ENCODE measurements at places on chromosomes 7 and 10. TPM values are rescaled to one million over a fixed set of nuclear protein-coding genes. Genes with fewer than 3 reads are reported as not detected.

GRCh38 chr10:87816163-87816897 lies 1.7 kb downstream of the ATAD1 start:
- no peak overlapping the region for H3K27ac ChIP-seq
- H3K27me3 ChIP-seq = no peaks in the 10 kb centered on the region
- no peak for DNase-seq

DNA sequence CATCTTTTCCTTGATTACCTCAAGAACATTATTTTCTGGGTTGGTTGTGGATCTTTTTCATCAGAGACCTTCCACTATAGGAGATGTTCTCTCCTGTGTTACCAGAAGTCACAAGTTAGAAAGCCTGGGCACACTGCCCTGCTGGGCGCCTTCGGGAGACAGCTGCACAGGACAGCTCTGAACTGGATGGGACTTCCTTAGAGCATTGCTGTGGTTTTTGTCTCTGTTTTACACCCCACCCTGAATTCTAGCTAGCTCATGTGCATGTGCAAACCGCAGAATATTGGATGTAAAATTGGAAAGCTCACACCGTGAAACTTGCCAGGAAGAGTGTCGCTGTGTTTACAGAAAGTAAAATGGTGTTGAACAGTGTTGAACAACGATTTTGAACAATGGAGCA lies 54.4 kb upstream of the SEC61G start:
- H3K27me3 ChIP-seq = no peaks in the 10 kb centered on the region
- H3K4me3 ChIP-seq = no peak overlapping the region
- no peak overlapping the region for H3K27ac ChIP-seq
- no peaks in the 10 kb centered on the region for H3K36me3 ChIP-seq
- DNase-seq = no peak

DNA sequence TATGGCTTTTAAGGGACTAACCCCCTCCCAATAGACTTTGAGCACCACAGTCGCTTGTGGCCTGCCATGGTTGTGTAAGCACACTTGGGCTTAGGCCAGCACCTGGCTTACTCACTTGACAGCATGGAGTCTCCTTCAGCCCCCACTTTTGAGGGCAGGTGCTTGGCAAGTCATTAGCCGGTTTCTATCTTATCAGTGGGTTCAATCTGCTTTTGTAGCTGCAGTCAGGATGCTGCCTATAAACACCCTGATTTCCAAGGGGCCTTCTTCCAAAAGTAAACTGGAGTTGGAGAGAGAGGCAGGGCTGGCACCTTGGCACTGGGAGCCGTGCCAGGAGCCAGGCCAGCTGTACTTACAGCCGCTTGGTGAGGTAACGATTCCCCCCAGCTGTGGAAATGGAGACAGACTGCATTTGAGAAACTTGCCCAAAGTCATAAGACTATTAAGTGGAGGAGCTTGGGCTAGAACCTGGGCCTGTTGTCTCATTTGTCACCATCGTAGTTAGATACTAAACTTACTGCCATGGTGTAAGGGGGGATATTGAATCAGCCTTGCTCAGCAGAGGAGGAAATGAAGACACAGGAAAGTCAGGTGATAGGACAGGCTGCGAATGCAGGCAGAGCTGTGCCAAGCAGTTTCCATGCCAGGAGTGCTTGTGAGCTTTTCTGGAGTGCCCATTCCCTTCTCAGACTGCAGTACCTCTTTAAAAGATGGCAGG lies 92.2 kb upstream of the EFCAB10 start:
- H3K36me3 ChIP-seq = no peaks in the 10 kb centered on the region
- DNase-seq = peak; percentile 41
- no peak overlapping the region for H3K27ac ChIP-seq

GRCh38 chr10:71835671-71836595 lies 15.1 kb downstream of the PSAP start:
- H3K27ac ChIP-seq = peak overlapping the region; percentile 27
- H3K4me1 ChIP-seq = peaks cover 9% of the 10 kb centered on the region
- no peak for DNase-seq
- no peaks in the 10 kb centered on the region for H3K27me3 ChIP-seq

Gene SEPHS1
- 51.3 TPM for total RNA-seq

DNA sequence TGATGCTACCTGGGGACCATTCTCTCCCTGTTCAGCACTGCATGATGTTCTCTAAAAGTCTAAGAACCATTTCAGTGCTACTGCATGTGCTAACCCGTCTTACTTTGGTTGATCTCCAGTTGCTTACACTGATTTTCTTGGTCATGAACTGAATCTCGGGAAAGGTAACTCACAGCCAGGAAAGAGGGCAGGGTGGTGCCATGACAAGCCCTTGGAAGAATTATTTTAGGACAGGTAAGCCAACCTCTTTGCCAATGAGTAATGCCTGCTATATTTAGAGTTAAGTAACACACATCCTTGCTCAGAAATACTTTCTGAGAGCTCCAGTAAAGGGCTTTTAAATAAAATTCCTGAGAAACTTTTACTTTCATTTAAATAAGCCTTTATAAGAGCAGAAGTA lies 126.7 kb downstream of the ARL4A start:
- no peak overlapping the region for H3K27ac ChIP-seq
- no peak for DNase-seq

Gene CRTAC1
- 1.4 TPM for total RNA-seq

Gene AGMO
- 0.37 TPM for total RNA-seq

- no peak for DNase-seq
- H3K4me1 ChIP-seq = no peaks in the 10 kb centered on the region
- no peaks in the 10 kb centered on the region for H3K36me3 ChIP-seq
- H3K27ac ChIP-seq = no peak overlapping the region
Observed at GRCh38 chr7:39898867-39899266, 51.2 kb upstream of the CDK13 start.

GRCh38 chr10:87957702-87958101 lies 94.3 kb downstream of the PTEN start:
- H3K27ac ChIP-seq = no peak overlapping the region
- no peak for DNase-seq
- no peaks in the 10 kb centered on the region for H3K4me1 ChIP-seq

Gene SLC16A12
- 0.24 TPM for total RNA-seq

GRCh38 chr10:102764470-102765161 lies 20.9 kb downstream of the WBP1L start:
- no peak for DNase-seq
- no peaks in the 10 kb centered on the region for H3K4me1 ChIP-seq
- no peak overlapping the region for H3K27ac ChIP-seq
- H3K4me3 ChIP-seq = no peak overlapping the region
- H3K36me3 ChIP-seq = no peaks in the 10 kb centered on the region

GRCh38 chr10:129728246-129728820 lies 235.7 kb downstream of the EBF3 start:
- H3K27ac ChIP-seq = no peak overlapping the region
- no peaks in the 10 kb centered on the region for H3K4me1 ChIP-seq
- DNase-seq = peak; percentile 11
- H3K36me3 ChIP-seq = no peaks in the 10 kb centered on the region

Gene CPED1
- total RNA-seq = 4.0 TPM

Gene SLC25A13
- 36.4 TPM for total RNA-seq

Gene MYO1G
- 3.6 TPM for total RNA-seq

Gene SFRP5
- 1.2 TPM for total RNA-seq

Gene SLC39A12
- 0.13 TPM for total RNA-seq

DNA sequence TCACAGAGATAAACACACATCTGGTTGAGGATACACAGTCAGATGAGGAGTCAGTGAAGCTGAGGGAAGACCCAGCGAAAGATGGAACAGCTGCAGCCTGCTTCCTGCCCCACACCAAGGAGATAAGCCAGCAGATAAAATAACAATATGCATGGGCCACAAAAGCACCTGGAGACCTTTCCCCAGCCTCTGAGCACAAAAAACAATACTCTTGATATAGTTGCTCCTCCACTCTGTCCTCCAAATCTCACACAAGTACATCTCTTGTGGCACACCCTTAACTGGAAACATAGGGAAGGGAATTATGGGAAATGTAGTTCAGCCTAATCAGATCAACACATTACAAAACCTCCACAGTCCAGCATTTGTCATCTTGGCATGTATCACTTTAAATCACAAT lies 9.7 kb upstream of the FHIP2A start:
- H3K36me3 ChIP-seq = no peaks in the 10 kb centered on the region
- DNase-seq = no peak
- no peak overlapping the region for H3K27ac ChIP-seq
- H3K27me3 ChIP-seq = no peaks in the 10 kb centered on the region

Gene DDC
- 90.2 TPM for total RNA-seq

DNA sequence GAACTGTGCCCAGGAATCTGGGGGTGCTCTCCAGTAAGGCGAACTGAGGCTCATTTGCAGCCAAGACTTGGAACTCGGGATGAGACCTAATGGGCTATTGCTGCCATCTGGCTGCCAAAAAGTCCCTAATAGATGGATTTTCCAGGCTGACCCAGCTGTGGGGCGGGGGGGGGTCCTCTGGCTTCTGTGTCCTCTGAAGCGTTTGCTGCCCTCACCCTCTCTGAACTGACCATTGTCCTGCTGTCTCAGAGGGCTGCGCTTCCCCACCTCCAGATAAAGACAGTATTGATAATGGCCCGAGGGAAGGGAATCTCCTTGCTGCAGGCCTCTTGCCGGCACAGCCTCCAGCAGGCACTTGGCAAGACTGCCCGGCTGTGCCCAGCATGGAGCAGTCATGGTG lies 46.6 kb downstream of the CLEC2L start:
- H3K4me3 ChIP-seq = no peak overlapping the region
- no peaks in the 10 kb centered on the region for H3K36me3 ChIP-seq
- H3K4me1 ChIP-seq = no peaks in the 10 kb centered on the region
- no peak for DNase-seq
- no peaks in the 10 kb centered on the region for H3K27me3 ChIP-seq

DNA sequence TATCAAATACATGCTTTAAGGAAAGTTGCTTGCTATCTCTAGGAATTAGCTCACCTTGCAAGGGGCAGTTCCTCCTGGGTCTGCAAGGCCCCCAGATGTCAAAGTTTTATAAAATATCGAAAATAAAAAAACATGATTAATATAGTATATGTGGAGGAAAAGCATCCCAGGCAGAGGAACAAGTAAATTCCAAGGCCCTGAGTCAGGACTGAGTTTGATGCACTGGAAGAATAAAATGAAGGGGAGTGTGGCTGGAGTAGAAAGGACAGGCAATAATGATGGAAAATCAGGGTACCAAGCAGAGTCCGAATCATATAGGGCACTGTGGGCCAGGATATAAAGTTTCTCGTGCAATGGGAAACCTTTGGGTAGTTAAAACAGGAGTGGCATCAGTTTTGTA lies 112.4 kb upstream of the EEPD1 start:
- no peaks in the 10 kb centered on the region for H3K4me1 ChIP-seq
- H3K27me3 ChIP-seq = no peaks in the 10 kb centered on the region
- no peak overlapping the region for H3K27ac ChIP-seq
- no peak overlapping the region for H3K4me3 ChIP-seq
- DNase-seq = no peak

GRCh38 chr7:93817004-93817403 lies 73.5 kb downstream of the TFPI2 start:
- no peak overlapping the region for H3K27ac ChIP-seq
- H3K27me3 ChIP-seq = no peaks in the 10 kb centered on the region
- H3K4me1 ChIP-seq = no peaks in the 10 kb centered on the region
- no peak for DNase-seq
- H3K4me3 ChIP-seq = no peak overlapping the region

DNA sequence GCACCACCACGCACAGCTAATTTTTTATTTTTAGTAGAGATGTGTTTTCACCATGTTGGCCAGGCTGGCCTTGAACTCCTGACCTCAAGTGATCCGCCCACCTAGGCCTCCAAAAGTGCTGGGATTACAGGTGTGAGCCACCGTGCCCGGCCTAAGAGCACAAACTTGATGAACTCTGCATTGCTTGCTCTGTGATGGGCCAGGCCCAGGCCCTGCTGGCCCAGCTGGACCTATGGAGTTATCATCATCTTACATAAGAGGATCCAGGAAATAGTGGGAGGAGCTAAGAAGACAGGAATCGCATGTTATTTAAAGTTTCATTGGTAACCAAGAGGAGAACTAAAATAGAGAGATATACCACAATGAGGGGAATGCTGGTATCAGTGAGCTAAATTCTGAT lies 86.9 kb downstream of the DAGLB start:
- no peak for DNase-seq
- no peak overlapping the region for H3K4me3 ChIP-seq
- no peaks in the 10 kb centered on the region for H3K4me1 ChIP-seq

DNA sequence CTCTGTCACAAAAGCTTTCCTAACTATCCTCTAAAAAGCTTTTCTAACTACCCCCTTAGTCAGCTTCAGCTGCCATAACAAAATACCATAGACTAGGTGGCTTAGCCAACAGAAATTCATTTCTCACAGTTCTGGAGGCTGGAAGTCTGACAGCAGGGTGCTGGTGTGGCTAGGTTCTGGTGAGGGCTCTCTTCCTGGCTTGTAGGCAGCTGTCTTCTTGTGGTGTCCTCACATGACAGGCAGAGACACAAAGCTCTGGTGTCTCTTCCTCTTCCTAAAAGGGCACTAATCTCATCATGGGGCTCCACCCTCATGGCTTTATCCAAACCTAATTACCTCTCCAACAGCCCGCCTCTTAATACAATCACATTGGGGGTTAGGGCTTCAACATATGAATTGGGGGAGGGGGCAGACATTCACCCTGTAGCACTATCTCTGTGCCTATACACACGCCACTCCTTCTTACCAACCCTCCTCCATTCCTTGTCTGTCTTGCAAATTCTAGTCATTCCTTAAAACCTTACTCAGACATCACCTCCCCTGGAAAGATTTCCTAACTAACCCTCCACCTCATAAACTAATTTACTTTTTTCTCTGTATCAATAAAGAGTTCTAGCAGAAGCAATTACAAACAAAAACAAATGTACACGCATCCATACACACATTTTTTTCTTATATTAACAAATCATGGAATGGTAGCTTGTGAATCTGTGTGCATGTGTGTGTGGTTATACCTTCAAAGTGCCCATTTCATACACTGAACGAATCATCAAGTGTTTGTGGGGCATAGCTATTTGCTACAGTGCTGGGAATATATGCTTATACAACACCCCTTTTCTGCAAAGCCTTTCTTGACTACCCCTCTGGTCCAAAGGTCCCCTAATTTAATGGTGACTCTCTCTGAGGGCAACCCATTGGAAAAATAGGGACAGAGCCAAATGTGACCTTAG lies 26.4 kb downstream of the RHOBTB1 start:
- no peaks in the 10 kb centered on the region for H3K36me3 ChIP-seq
- H3K27ac ChIP-seq = no peak overlapping the region
- no peaks in the 10 kb centered on the region for H3K4me1 ChIP-seq
- H3K4me3 ChIP-seq = no peak overlapping the region
- no peaks in the 10 kb centered on the region for H3K27me3 ChIP-seq

Gene AZGP1
- 2.5 TPM for total RNA-seq

Gene LIPM
- total RNA-seq = not detected

Gene FAM237B
- not detected for total RNA-seq
